ENCODE measurements at places on chromosomes 2 and 18.

DNA sequence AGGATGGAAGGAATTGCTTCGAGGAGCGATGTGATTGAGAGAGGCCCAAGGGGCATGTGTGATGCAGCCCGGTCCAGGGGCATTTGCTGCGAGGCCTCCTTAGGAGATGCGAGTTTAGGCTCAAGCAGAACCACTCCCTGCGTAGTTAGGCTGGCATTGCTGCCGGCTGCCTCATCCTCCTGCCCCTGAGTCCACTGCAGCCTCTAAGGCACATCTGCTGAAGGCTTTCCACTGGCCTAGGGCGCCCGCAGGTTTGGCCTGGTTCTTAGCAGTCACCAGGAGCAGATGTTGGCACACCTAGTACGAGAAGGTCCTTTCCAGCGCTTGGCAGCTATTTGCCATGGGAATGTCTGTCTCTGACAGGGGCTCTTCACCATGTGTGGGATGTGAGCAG lies 20.7 kb downstream of the INPP5D start:
- no peak for DNase-seq

DNA sequence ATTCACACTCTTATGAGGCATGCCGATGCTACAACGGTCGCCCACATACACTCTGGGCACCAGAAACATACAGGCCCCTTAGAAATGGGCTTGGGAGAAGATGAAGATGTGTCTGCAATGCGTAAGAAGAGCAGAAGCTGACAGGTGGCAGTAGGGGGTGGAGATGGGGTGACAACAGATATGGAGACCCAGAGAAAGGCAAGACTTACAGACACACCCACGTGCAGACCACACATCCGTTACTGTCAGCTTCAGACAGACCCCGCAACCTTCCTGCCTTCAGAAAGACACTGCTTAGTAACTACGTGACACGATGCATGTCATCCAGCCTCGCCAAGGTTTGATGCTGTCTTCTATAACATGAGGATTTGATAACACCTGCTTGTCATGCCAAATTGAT lies 89.5 kb downstream of the ZFP36L2 start:
- no peak for DNase-seq

- no peak for DNase-seq
These were observed 20.6 kb downstream of the IL1F10 start for GRCh38 chr2:113088213-113088992.

GRCh38 chr2:133859578-133859977 lies 291.3 kb upstream of the NCKAP5 start:
- no peak for DNase-seq

DNA sequence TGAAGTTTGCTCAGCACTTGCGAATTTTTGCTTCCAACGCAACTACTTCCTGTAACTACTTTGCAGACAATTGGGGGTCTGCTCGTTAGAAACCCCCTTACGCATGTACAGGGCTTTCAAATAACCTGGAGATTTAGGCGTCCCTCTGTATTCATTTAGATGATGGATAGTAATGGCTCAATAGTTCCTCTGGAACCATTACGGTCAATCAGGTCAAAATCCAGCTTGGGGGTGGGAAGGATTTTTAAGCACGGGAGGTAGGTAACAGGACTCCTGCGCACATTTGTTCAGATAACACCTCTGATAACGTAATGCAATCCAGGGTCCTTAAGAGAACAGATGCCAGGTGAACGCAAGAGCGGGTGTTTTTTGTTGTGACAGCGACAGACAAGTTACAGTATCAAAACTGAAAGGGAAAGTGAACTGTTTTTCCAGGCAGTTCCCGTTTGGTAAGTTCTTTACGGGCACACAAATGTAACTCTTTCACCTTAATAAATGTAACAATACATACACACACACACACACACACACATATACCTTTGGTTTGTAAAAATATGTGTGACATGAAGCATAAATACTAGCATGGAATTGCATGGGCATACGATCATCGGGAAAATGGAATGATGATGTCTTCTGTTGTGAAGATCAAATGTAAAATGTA lies 3.8 kb upstream of the OSR1 start:
- DNase-seq, result no peak

DNA sequence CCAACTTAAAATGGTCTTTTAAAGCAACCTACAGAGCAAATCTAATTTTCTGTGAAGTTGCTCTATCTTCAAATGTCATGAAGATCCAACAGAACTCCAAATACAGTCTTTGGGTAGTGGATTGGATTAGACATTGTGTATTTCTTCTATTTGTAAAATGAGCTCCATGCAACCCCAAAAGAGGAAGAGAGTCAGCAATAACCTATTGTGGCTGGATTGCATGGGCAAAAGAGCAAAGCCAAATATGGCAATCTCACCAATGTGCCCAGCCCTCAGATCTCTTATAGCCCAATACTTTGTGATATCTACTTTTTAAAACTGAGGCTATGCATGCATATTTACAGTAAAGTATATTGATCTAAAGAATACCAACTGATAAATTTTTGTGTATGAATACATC lies 146.3 kb downstream of the TXNL1 start:
- no peak for DNase-seq

GRCh38 chr2:123164216-123164615 lies 860.9 kb upstream of the CNTNAP5 start:
- no peak for DNase-seq

DNA sequence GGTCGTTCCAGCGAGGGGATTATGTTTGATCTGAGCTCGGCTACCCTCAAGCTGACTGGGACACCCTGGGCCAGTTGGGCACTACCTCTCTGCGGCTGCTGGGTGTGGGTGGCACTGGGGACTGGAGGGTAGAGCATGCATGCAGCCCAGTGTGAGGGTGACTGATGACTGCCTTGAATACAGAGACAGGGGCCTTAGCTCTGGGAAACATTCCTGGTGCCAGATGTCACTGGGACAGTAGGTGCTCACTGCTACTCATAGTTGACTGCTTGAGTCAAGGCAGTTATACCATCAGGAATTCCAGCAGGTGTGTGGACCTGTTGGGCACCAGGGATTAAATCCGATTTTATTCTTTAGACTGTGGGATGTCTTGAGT lies 33.6 kb upstream of the ATP6V1B1 start:
- DNase-seq, result no peak

DNA sequence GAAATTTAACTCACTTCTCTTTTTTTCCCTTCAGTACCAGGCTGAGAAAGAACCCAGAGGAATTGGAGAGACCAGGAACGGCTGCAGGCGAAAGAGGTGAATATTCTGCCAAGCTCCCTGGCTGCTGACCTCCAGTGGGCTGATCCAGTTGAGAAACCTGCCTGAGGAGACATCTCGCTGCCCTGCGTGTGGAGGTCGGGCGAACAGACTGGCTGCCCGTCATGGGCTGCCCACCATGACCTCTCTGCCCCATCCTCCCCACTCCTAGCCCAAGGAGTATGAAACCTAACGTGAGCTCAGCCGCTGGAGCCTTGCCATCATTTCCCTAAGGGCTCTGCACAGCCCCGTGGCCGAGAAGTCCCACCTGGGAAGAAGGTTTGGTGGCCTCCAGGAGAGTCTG lies 148.8 kb upstream of the SALL3 start:
- no peak for DNase-seq

GRCh38 chr2:46363535-46364170 lies 66.4 kb downstream of the EPAS1 start:
- DNase-seq, result no peak
